Renal pelvis (tissue), 12 donors: ENCODE measurements at places on chromosomes 4 and X.

- DNase-seq = no peak
These were observed 10.3 kb downstream of the LAP3 start for GRCh38 chr4:17587094-17587822.

DNA sequence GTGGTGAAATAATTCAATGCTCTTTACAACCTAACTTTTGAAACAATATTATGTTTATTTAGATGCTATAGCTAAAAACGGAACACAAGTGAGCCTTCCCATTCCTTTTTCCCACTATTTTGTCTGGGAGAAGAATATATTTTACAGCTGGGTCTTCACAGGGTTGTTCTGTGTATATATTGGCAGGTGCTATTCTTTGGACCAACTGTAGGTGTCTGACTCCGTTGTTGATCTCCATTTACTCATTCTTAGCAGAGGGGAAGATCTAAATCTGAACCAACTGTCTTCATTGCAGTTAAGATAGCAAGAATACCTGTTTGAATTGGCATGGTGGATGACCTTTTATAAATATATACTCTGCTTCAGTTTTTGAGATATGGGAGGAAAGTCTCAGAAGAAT lies 257.4 kb downstream of the CFAP299 start:
- DNase-seq = no peak

GRCh38 chr4:182083671-182084410 lies 159.4 kb upstream of the TENM3 start:
- DNase-seq = no peak

GRCh38 chrX:437661-438390 lies 51.1 kb upstream of the PPP2R3B start:
- no peak for DNase-seq

GRCh38 chr4:107255596-107255995 lies 219.5 kb upstream of the DKK2 start:
- no peak for DNase-seq

DNA sequence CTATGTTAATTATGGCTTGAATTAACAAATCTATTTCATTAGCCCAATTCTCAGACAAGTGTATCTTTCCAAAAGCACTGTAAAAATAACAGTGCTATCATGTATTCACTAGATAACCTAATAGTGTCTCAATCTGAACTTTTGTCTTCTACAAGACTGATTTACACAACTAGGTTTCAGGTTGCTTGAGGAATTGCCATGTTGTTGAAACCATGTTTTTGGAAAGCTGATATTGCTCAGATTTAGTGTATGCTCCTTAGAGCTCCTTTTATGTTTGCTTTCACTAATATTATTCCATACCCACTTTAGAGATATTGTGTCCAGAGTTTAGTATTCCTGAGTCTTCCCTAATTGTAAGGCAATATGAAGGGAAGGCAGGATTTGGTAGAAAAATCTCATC lies 70.6 kb downstream of the GPAT3 start:
- no peak for DNase-seq
